ENCODE measurements at places on chromosomes 1 and 21. TPM values are rescaled to one million over a fixed set of nuclear protein-coding genes. Genes with fewer than 3 reads are reported as not detected.

GRCh38 chr1:236090741-236091147 lies 25.9 kb upstream of the NID1 start:
- peak; percentile 24 for DNase-seq

The ADCY10 gene
- not detected for total RNA-seq

DNA sequence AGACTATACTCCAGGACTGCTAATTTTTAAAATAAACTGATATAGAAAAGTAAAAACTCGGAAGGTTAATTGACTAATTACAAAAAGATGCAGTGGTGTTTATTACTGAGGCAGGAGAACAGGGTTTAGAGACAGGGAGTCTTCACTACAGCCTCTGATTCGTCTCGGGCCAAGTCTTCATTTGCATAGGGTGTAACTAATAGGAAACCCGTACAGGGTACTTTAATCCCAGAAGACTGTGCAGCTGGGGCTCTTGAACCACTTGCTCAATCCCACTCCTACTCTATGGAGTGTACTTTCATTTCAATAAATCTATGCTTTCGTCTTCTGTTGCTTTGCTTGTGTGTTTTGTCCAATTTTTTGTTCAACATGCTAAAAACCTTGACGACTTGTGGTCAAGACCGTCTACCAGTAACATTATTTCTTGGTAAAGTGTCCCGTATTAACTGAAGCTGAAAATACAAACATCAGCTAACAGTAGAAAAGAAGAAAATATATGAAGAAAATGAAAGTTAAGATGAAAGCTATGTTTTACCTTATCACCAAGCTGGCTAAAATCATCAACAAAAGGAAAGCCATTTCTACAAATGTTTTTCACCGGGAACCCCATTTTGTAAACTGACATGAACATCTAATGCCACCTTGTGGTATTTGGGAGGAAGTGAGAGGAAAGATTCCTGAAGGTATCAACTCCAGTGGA lies 8.0 kb downstream of the SDHB start:
- DNase-seq, result peak; percentile 50

DNA sequence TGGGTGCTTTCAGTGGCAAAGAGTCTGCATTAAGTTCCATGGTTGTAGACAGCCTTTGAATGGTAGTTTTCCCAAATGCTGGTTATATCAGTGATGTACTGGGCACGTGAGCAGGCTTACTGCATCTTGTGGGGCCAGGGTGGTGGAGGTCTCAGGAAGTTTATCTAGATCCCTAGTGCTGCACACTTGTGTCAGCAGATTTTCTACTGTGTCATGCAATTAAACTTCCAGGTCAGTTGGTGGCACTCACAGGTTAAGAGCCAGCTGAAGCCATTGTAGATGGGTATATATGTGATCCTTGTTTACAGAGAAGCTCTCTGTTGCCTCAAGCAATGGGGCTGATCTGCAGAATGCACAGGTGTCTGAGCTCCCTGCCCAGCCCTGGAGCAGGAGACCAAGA lies 33.0 kb downstream of the FOXJ3 start:
- no peak for DNase-seq

DNA sequence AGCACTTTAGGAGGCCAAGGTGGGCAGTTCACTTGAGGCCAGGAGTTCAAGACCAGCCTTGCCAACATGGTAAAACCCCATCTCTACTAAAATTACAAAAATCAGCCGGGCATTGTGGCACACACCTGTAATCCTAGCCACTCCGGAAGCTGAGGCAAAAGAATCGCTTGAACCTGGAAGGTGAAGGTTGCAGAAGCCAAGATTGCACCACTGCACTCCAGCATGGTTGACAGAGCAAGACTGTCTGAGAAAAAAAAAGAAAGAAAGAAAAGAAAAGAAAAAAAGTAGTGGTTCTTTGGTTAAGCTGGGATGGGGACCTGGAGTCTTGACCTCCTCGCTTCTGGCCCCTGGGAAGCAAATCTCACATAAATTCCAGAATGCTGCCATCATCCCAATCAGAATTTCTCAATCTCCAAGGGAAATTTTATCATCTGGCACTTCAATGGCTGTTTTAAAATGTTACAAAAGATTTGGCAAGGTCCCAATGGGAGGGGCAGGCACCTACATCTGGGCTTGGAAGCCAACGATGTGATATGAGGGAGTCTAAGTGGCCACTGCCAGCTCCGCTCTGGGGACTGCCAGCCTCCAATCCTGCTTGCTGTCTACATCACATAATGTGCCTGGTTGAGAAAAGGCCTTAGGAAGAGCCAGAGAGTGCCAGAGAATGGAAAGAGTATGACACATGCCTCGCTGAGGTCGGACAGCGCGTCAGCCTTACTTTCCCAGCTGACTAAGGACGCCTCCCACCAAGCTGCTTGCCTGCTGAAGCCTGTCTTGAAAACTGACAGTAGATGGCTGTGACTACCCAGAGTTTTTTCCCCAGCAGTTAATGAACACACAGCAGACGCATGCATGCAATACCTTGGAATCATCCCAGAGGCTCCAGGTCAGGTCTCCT lies 42.1 kb upstream of the SRP9 start:
- DNase-seq, result peak; percentile 94

The AMY1C gene
- total RNA-seq, result not detected

DNA sequence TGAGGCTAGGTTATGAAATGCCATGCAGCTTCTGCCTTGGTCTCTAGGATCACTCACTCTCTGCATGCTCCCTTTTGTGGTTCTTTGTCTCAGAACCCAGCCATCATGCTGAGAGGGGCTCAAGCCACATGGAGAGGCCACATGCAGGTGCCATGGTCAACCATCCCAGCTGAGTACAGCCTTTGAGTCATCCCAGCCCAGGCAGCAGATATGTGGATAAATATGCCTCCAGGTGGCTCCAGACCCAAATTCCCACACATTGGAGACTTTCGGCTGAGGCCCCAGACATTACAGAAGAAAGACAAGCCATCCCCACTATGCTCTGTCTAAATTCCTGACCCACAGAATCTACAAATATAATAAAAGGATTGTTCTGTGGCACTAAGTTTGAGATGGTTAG lies 102.0 kb downstream of the LHX9 start:
- DNase-seq, result no peak

DNA sequence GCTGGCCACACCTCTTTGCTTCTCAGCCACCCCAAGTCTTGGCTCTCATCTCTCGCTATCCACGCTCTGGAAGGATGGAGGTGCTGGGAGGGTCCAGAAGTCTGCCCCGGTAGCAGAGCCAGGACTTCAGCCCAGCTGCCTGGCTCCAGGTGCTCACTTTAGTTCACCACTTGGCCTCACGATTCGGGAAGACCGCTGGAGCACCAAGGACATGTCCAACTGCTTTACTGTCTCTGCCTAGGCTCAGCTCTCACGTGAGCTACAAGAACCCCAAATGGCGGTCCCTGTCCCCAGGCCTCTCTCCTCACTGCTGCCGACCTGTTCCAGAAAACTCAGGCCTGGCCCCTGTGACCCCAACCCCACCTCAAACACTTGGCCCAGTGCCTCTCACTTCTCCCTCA lies 3.4 kb downstream of the TRIM11 start:
- no peak for DNase-seq

DNA sequence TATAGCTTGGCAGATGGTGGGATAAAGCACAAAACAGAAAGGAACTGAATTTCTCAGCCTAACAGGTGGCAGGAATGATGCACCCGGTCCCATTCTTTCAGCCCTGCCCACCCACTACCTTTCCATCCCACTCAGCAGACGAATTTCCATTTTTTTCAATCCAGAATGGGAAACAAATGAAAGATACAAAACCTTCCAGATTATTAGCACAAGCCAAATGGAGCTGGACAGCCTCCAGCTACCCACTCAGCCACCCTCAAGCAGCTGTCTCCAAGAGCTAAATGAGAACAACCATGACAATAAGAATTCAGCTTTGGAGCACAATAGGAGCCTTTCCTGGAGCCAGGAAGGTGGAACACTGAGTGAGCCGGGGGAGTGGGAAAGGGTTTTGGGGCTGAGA lies 96.3 kb upstream of the ST6GALNAC5 start:
- DNase-seq, result no peak

DNA sequence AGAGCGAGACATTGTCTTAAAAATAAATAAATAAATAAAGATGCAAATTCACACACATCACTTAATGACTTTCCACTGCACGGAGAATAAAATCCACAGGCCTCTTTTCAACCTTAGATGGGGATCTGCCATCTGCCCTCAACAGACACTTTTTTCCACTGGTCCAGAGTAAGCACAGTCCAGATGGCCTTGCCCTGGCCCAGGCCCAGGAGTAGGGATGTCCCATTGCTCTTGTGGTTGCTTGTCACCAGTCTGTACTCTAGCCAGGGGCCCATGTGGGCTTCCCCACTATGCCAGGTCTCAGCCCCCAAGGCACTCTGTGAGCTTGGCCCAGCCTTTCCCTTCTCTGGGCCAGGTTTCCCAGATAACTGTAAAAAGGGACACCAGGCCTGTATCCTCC lies 17.4 kb downstream of the PLOD1 start:
- DNase-seq, result no peak

The SLFNL1 gene
- not detected for total RNA-seq

DNA sequence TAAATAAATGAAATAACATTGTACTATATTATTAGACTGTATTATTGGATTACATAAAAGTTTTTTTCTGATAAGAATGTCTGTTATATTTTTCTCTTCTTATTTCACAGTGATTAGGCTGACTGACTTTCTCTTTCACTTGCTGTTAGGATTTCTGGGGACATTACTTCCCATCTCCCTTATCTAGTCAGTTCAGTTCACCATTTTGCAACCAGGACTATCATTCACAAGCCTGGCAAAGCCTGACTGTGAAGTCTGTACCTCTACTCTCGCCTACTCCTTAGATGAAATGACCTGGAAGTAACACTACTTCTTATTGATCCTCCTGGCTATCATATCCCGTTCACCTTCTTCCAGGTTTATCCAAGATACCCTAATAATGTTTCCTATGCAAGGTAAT lies 676.6 kb downstream of the USP25 start:
- no peak for DNase-seq

DNA sequence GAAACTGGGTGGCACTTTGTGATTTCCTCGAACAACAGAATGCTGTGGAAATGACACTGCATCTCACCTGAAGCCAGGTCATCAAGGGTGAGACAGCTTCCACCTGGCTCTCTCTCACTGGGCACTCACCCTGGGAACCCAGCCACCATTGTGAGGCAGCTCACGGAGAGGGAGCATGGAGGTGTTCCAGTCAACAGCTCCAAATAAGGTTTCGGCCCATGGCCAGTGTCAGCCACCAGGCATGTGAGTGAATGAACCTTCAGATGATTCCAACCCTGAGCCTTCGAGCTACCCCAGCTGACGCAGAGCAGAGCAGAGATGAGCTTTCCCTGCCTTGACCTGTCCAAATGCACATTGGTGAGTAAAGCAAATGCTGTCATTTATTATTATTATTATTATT lies 58.1 kb downstream of the SYDE2 start:
- DNase-seq, result no peak

DNA sequence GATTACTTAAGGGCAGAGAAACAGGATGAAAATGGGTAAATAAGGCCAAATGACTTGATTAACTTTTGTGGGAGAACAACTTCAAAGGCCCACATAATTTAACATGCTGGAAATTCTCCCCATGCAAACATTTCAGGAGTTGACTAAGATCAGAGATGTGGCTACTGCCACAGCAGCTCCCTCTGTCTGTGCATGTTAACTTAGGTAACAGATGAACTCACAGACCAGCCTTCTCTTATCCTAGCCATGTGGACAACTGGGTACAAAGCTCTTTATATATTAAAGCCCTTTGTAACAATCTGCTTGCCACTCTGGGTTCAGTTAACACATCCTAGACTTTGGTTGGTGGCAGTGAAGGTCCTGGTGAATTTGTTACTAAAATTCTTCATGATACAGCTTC lies 33.2 kb downstream of the BEND5 start:
- DNase-seq, result no peak

GRCh38 chr1:108947871-108948525 lies 15.3 kb downstream of the CLCC1 start:
- no peak for DNase-seq

All from H4 (cell line).